ENCODE measurements at places on chromosomes 4 and X. TPM values are rescaled to one million over a fixed set of nuclear protein-coding genes. Genes with fewer than 3 reads are reported as not detected.
A peak's percentile ranks its signal among the peaks of the same experiment; 100 is the strongest.

Gene CLNK
- total RNA-seq, result 0.45 TPM

DNA sequence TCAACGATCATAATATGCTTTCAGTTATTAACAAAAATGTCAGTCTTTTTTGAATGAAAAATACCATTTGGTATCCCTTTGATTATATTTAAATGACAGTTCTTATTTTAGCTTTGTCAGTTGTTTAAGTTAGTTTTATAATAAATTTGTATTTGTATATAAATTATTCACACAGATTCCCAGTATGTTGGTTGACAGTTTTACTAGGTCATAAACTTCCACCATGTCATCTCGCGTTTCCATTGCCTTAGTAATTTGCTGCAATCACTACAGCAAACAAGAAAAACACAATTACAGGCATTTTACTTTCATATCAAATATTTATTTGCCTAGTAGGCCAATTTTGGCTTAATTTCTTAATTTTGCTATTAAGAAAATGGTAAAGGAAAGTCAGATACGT lies 109.6 kb upstream of the ANK2 start:
- no peak for DNase-seq

Gene OPHN1
- total RNA-seq, result 4.9 TPM

Gene NALF2
- total RNA-seq, result not detected

Gene CXCL11
- not detected for total RNA-seq

Gene PGAM4
- total RNA-seq, result not detected

DNA sequence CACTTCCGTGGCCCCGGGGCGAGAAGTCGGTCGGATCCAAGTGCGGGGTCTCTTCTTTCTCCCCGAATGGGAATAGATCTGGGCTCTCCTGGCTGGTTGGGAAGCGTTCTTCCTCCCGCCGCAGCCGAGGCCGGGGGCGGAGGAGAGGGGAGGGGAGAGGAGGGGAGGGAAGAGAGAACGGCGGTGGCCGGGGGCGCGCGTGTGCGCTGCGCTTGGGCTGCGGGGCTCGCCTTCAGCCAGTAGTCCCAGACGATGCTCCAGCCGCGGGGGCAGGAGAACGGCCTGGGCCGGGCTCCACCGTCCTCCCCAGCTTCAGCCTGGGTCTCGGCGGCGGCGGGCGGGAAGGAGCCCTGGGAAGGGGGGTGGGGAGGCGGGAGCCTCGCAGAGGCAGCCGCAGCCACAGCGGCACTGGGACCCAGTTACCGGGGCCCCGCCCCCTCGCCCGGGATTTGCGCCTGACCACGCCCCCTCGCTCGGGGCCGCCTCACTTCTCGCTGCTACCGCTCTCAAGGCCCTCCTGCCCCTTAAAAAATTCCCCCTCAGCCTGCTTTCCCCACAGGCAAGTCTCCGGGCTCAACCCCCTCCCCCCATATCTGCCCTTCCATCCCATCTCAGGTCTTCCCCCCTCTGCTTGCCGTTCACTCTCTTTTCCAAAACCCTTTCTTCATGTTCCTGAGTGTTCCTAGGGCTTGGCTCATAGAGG lies at the start of gene FGD1:
Gene FGD1 (minus strand): TSS at position 421 of the 703 bp plus-strand sequence. CDS start 802 bp downstream, outside the sequence.
- peak; percentile 37 for DNase-seq

- no peak for DNase-seq
These were observed 98.3 kb upstream of the CXXC4 start for GRCh38 chr4:104593019-104593418.

- DNase-seq, result no peak
These were observed 62.4 kb downstream of the C4orf50 start for GRCh38 chr4:5955856-5956255.

- DNase-seq, result no peak
These were observed 401.1 kb upstream of the LCORL start for GRCh38 chr4:18422685-18423084.

GRCh38 chr4:92483341-92483740 lies 179.6 kb downstream of the GRID2 start:
- DNase-seq, result no peak

Gene TMSB15A
- total RNA-seq, result not detected

- DNase-seq, result no peak
These were observed 177.3 kb downstream of the PABPC4L start for GRCh38 chr4:134024251-134024650.

GRCh38 chr4:8182858-8183725 lies 16.0 kb upstream of the SH3TC1 start:
- peak; percentile 97 for DNase-seq

- no peak for DNase-seq
These were observed 100.8 kb downstream of the BEND2 start for GRCh38 chrX:18119856-18120255.

GRCh38 chr4:88962396-88962795 lies 94.6 kb downstream of the FAM13A start:
- DNase-seq, result no peak

Gene SSX2
- total RNA-seq, result not detected

DNA sequence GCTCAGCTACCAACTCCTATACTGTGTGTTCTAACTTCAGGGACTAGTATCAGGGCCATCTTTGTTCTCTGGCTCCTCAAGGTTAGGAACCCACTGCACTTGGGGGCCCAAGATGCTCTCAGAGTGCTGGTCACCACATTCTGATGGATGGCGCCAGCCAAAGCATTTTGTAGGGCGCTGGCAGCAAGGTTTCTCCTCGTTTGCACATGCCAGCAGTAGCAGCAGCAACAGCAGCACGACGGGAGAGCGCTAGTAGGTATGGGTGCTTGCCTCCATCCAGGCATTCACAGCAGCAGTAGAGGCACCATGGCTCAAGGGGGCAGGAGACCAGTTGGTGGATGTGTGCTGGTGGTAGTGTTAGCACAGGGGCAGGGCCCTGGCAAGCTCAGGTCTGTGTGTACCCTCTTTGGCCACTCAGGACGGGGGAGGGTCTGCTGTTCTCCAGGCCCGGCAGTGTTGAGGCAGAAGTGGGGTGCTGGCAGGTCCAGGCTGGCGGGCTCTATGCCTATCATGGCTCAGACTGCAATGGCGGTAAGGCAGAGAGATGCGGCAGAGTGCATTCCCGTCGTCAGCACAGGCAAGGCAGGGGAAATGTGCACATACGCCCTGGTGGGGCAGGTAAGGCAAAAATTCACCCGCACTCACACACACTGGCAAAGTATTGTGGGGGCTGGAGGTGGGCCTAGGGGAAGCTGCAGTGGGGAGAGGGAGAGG lies 56.6 kb downstream of the SERPINA7 start:
- DNase-seq, result no peak

Gene CT45A2
- total RNA-seq, result not detected

Gene GLUD2
- total RNA-seq, result 0.89 TPM

DNA sequence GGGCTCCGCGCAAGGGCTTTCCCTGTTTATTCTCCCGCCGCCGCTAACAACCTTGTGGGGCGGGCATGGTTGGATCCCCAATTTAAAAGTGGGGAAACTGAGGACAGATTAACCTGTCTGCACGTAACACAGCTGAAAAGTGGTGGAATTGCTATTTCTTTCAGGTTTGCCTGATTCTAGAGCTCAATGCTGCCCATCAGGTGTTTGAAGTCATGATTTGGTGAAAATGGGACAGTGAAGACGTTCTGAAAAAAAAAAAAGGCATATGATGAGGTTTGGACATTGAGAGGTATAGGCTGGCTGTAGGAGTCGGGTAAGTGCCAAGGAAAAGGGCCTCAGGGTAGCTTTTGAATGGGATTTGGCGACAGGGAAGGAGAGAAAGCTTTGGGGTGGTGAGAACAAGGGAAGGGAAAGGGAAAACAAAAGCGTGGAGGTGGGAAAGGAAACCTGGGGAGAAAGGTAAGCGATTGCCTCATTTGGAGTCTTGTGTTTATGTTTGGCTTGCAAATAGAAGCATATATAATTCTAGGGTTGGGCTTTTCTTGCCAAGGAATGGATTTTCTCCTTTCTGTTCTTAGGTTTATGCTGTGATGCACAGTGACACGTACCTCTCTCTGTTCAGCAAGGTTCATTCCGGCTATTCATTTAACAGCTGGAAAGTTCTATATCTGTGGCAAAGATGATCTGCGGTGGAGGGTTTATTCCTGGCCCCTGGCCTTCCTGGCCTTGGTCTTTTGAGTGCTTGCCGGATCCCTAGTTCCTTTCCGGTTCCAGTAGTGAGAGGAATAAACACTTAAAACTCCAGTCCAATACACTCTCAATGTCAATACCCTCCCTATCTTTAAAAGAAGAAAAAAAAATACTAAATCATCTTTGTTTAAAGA lies 2.4 kb upstream of the STIM2 start:
- no peak for DNase-seq

GRCh38 chrX:154010330-154011087 lies 9.2 kb downstream of the IRAK1 start:
- no peak for DNase-seq

- no peak for DNase-seq
These were observed 37.2 kb downstream of the PCGF3 start for GRCh38 chr4:742742-743311.

- DNase-seq, result no peak
These were observed 1235.5 kb upstream of the TENM3 start for GRCh38 chr4:181007751-181008150.

DNA sequence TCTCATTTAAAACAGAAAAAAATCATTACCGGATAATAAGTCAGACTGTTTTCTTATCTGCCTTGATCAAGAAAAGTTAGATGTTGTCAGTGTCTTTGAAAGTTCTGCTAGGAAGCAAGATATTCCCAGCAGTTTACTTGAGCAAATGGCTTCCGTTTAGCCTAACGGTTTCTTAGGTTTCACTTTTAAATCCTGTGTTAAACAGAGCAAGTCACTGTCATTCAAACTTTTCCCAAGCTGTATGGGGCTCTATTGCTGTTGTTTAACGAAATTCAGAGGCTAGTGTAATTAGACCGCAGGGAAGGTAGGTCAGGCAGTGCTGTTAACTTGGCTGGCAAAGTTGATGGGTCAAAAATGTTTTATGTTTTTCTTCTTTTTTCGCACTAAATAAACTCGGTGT lies 80.3 kb upstream of the NEIL3 start:
- DNase-seq, result no peak

Gene LRCH2
- total RNA-seq, result 0.84 TPM

Gene TSPAN7
- 17.6 TPM for total RNA-seq

GRCh38 chr4:4590546-4590945 lies 48.7 kb upstream of the STX18 start:
- DNase-seq, result no peak

- DNase-seq, result no peak
These were observed 7.4 kb downstream of the MEPE start for GRCh38 chr4:87840149-87840548.

- DNase-seq, result no peak
These were observed 466.0 kb downstream of the FAT4 start for GRCh38 chr4:125780747-125781146.

DNA sequence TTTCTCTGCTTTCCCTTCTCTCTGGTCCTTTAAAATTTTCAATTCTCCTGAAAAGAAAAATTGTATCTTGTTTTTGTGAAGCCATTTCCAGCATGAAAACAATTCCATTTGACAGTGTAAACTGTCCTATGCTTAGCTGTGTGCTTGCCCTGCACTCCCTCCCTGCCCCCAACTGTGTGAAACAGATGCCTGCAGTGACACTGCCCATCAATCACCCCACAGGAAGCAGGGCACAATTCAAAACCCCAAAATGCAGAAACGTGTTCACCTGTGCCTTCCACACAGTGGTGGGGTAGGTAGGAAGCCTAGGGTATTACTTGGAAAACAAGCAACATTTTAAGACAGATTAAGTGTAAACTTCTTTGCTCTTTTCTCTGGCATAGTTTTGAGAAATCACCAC lies 6.2 kb upstream of the FHDC1 start:
- no peak for DNase-seq

Gene PNMA6A
- total RNA-seq, result 0.66 TPM

Gene ZNF674
- 2.3 TPM for total RNA-seq

DNA sequence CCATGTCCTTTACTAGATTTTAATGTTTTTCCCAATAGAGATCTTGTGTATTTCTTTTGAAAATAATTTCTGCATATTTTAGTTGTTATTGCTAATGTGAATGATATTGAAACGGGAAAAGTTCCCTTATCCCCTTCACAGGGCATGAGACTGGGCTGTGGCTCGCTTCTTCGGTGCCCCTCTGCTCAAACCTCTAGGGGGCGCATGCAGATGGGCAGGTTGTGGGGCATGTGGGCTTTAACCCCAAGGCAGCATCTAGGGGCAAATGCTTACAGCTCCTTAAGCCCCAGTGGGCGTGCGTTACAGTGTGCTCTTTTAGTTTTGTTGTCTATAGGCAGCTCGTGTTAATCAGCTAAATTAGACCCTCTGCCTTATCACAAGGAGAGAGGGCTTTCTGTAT lies 194.7 kb downstream of the OPHN1 start:
- no peak for DNase-seq

- DNase-seq, result no peak
These were observed 2.9 kb downstream of the HCFC1 start for GRCh38 chrX:153968754-153969124.

DNA sequence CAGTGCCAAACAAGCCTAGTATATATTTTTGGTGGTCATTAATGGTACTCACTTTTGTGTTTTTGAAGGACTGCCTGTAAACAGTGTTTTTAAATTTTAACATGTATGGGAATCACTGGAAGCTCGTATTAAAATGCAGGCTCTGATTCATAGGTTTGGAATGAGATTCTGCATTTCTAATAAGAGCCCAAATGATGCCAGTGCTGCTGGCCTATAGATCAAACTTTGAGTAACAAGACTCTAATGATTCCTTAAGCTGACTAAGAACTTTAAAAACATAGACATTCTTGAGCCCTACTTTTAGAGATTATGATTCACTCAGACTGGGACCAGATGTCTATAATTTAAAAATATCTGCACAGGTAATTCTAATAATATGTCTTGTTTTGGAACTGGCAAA lies 823.2 kb upstream of the LCORL start:
- no peak for DNase-seq

Gene TMEM156
- not detected for total RNA-seq

Gene ANOS1
- 7.5 TPM for total RNA-seq

DNA sequence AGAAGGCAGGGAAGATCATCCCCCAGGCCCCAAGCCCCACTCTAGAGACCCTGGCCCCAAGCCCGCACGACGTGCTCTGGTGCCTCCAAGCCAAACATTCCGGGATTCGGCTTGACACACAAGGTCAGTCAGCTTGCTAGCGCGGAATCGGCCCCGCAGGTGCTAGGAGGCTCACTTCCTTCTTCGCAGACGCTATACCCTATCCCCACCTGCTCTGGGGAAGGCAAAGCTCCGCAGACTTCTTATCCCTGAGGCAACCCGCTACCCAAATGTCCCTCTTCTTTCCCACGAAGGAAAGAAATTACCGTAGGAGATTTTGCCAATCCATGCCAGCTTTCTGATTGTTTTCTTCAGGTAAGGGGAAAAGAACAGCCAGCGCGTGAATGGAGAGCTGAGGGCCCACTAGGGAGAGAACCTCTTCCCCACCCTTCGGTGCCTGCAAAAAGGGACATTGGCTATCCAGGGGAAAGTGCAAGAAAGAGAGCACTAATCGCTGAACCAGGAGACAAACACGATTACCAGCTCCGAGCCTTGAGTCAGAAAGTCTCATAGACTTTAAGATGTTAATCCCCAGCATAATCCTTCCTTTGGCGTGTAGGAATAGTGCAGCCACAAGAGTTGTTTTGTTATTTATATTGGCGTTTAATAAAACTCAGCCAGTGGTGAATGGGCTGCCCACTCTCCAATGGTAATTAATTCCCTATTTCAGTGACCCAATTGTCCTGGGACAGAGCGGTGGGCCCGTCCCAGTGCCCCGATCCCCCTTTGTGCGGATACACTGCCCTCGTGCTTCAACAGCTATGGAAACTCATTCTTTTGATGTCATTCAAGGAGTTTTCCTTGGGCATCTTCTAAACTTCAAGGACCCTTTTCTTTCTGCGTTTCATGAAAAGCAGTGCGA lies 5.4 kb upstream of the NEUROG2 start:
- peak; percentile 69 for DNase-seq

Gene HSFX1
- 2.1 TPM for total RNA-seq

Gene BEX3
- total RNA-seq, result 41.4 TPM

GRCh38 chr4:71571346-71571745 lies 212.5 kb downstream of the GC start:
- no peak for DNase-seq

GRCh38 chr4:33477715-33478114 lies 2757.5 kb downstream of the PCDH7 start:
- no peak for DNase-seq

Gene RENBP
- 6.1 TPM for total RNA-seq
